CD4-positive, alpha-beta memory T cell (primary cell): ENCODE measurements at places on chromosomes 4 and X.

GRCh38 chr4:80007745-80008149 lies 65.3 kb downstream of the ANTXR2 start:
- H3K4me1 ChIP-seq, result peaks cover 69% of the 10 kb centered on the region
- no peaks in the 10 kb centered on the region for H3K27me3 ChIP-seq

DNA sequence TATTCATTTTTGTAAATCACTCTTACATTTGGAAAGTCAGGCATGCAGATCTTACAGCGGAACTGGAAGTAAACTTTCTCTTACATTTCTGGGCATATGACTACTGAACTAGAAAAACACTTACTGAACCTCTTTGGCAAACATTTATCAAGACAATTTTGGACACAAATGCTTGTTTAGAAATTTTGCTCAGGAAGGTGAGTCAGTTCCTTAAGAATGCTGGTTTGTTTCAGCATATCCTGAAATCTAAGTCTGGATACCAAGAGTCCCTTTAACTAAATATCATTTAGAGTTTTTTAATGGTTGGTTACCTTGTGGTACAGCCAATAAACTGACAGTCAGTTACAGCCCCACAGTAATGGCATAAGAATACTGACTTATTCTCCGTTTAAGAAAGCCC lies 15.0 kb downstream of the SHISA3 start:
- no peaks in the 10 kb centered on the region for H3K27me3 ChIP-seq
- no peak for DNase-seq
- no peaks in the 10 kb centered on the region for H3K4me1 ChIP-seq
- H3K4me3 ChIP-seq, result no peak overlapping the region

- no peaks in the 10 kb centered on the region for H3K27me3 ChIP-seq
- H3K36me3 ChIP-seq, result no peaks in the 10 kb centered on the region
- DNase-seq, result no peak
- H3K27ac ChIP-seq, result no peak overlapping the region
- no peak overlapping the region for H3K4me3 ChIP-seq
Measured at GRCh38 chr4:14701389-14701788, 300.9 kb upstream of the CPEB2 start.

DNA sequence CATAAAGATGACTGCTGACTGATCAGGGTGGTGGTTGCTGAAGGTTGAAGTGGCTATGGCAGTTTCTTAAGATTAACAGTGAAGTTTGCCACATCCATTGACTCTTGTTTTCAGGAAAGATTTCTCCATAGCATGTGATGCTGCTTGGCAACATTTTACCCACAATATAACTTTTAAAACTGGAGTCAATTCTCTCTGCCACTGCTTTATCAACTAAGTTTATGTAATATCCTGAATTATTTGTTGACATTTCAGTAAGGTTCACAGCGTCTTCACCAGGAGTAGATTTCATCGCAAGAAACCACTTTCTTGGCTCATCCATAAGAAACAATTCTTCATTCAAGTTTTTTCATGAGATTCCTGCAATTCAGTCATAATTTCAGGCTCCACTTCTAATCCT lies 166.5 kb upstream of the SPRY1 start:
- no peaks in the 10 kb centered on the region for H3K4me1 ChIP-seq
- H3K4me3 ChIP-seq, result no peak overlapping the region
- no peak overlapping the region for H3K27ac ChIP-seq
- no peak for DNase-seq
- H3K27me3 ChIP-seq, result no peaks in the 10 kb centered on the region
- no peaks in the 10 kb centered on the region for H3K36me3 ChIP-seq

- H3K4me3 ChIP-seq, result peak overlapping the region; percentile 30
- H3K4me1 ChIP-seq, result peaks cover 14% of the 10 kb centered on the region
- H3K36me3 ChIP-seq, result no peaks in the 10 kb centered on the region
- no peaks in the 10 kb centered on the region for H3K27me3 ChIP-seq
- DNase-seq, result peak; percentile 24
- H3K27ac ChIP-seq, result peak overlapping the region; percentile 47
Measured at GRCh38 chrX:41923978-41924683, 777 bp upstream of the CASK start.

DNA sequence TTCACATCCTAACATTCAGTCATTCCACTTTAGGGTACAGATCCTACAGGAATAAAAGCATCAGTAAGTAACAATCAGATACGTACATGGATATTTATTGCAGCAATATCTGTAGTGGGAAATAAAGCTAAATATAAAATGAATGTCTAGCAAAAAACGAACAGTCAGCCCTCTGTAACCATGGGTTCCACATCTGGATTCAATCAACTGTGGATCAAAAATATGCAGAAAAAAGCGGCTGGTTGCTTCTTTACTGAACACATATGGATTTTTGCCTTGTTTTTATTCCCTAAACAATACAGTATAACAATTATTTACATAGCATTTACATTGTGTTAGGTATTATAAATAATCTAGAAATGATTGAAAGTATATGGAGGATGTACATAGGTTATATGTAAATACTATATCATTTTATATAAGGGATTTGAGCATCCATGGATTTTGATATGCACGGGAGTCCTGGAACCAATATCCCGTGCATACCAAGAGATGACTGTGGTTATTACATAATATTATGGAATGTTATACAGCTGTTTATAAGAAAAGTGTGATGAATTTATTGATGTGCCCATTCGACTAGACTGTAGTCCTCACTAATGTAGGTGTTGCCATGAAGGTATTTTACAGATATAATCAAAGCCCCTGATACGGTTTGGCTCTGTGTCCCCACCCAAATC lies 132.8 kb downstream of the ARHGEF9 start:
- DNase-seq, result no peak
- no peaks in the 10 kb centered on the region for H3K36me3 ChIP-seq
- no peak overlapping the region for H3K27ac ChIP-seq
- no peaks in the 10 kb centered on the region for H3K27me3 ChIP-seq

DNA sequence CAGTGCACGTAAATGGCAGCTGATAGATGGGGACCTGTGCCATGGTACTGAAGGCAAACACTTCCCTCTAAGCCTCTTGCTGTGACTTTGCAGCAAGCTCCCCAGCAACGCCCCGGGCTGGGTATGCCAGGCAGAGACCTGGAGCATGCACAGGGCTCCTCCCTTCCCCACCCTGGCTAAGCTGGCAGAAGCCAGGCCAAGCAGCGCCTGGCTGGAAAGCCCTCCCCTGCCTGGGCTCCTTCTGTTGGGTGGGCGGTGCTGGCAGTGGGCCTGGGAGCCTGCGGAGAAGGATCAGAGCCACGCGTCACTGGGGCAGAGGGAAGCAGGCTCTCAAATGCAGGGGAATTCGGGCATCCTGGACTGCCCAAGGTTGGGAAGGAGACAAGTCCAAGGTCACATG lies 3.6 kb downstream of the ATP2B3 start:
- H3K4me3 ChIP-seq, result no peak overlapping the region
- no peaks in the 10 kb centered on the region for H3K27me3 ChIP-seq
- H3K27ac ChIP-seq, result no peak overlapping the region

DNA sequence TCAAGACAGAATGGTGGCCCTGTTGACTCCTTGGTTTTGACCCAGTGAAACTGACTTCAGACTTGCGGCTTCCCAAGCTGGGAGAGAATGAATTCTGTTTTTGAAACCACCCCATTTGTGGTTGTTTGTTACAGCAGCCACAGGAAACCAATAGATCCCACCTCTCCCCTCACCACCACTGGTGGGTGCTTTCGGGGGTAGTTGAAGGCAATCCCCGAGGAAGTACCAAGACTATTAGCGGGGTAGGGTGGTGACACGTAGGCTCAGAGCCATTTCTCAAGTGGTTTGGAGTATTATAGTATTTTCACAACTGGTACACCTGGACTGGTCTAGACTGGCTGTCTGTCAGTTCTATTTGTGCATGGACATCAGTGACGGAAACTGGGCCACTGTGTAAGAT lies 189.1 kb upstream of the RBPJ start:
- H3K27ac ChIP-seq, result peak overlapping the region; percentile 57
- H3K36me3 ChIP-seq, result no peaks in the 10 kb centered on the region
- peaks cover 32% of the 10 kb centered on the region for H3K4me1 ChIP-seq
- no peaks in the 10 kb centered on the region for H3K27me3 ChIP-seq
- H3K4me3 ChIP-seq, result no peak overlapping the region
- DNase-seq, result peak; percentile 47

GRCh38 chr4:140252141-140252741 lies 98.3 kb upstream of the MAML3 start:
- H3K36me3 ChIP-seq, result no peaks in the 10 kb centered on the region
- no peak overlapping the region for H3K27ac ChIP-seq
- H3K27me3 ChIP-seq, result peaks cover 5% of the 10 kb centered on the region

DNA sequence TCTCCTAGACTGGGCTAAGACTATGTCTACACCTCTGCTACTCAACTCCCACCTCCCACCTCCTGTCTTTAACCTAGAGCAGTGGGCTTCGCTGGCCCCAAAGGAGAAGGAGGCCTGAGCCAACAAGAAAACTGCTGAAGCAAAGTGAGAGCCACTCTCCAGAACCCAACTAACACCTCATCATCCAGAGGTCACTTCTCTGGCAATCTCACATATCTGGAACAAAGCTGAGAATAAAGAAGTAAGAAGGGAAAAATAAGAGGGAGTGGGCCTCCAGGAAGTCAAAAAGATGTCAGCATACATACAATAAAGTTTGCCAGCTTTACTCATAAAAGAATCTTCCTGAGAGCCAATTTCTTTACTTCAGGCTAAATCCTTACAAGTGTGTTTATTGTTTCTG lies 18.6 kb upstream of the FGF16 start:
- H3K27ac ChIP-seq, result no peak overlapping the region
- H3K36me3 ChIP-seq, result no peaks in the 10 kb centered on the region
- no peaks in the 10 kb centered on the region for H3K4me1 ChIP-seq
- H3K4me3 ChIP-seq, result no peak overlapping the region
- no peaks in the 10 kb centered on the region for H3K27me3 ChIP-seq

- peaks cover 6% of the 10 kb centered on the region for H3K4me1 ChIP-seq
- H3K27ac ChIP-seq, result no peak overlapping the region
- no peaks in the 10 kb centered on the region for H3K36me3 ChIP-seq
- no peak for DNase-seq
- H3K4me3 ChIP-seq, result no peak overlapping the region
Measured at GRCh38 chrX:24257011-24257410, 56.9 kb downstream of the SUPT20HL2 start.

GRCh38 chr4:184168406-184169019 lies 49.2 kb downstream of the ENPP6 start:
- no peak overlapping the region for H3K27ac ChIP-seq
- no peaks in the 10 kb centered on the region for H3K36me3 ChIP-seq
- no peak overlapping the region for H3K4me3 ChIP-seq
- no peaks in the 10 kb centered on the region for H3K4me1 ChIP-seq

GRCh38 chr4:86159216-86159615 lies 200.6 kb downstream of the MAPK10 start:
- no peaks in the 10 kb centered on the region for H3K4me1 ChIP-seq
- no peaks in the 10 kb centered on the region for H3K36me3 ChIP-seq
- no peak overlapping the region for H3K4me3 ChIP-seq
- no peaks in the 10 kb centered on the region for H3K27me3 ChIP-seq

DNA sequence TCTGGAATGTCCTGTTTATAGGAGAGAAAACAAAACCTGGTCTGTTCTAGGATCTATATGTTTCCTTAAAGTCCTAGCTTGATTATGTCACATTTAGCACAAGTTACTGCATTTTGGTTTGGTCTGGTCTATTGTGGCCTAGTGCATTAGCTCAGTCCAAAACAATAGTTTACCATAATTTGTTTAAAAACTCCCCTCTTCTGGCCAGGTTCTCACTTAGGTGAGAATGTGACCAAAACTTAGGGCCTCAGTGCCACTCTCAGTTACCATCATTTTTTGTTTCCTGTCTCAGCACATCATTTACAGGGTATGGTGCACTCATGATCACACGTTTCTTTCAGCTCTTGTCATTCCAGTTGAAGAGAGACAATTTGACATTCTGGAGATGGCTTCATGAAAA lies 378.5 kb downstream of the KLHL4 start:
- no peak overlapping the region for H3K27ac ChIP-seq
- H3K4me3 ChIP-seq, result no peak overlapping the region
- no peaks in the 10 kb centered on the region for H3K36me3 ChIP-seq
- no peak for DNase-seq
- H3K27me3 ChIP-seq, result no peaks in the 10 kb centered on the region
- H3K4me1 ChIP-seq, result no peaks in the 10 kb centered on the region

GRCh38 chr4:47729131-47729680 lies 108.7 kb downstream of the CORIN start:
- no peaks in the 10 kb centered on the region for H3K4me1 ChIP-seq
- H3K4me3 ChIP-seq, result no peak overlapping the region
- no peaks in the 10 kb centered on the region for H3K27me3 ChIP-seq
- DNase-seq, result no peak
- H3K36me3 ChIP-seq, result no peaks in the 10 kb centered on the region

DNA sequence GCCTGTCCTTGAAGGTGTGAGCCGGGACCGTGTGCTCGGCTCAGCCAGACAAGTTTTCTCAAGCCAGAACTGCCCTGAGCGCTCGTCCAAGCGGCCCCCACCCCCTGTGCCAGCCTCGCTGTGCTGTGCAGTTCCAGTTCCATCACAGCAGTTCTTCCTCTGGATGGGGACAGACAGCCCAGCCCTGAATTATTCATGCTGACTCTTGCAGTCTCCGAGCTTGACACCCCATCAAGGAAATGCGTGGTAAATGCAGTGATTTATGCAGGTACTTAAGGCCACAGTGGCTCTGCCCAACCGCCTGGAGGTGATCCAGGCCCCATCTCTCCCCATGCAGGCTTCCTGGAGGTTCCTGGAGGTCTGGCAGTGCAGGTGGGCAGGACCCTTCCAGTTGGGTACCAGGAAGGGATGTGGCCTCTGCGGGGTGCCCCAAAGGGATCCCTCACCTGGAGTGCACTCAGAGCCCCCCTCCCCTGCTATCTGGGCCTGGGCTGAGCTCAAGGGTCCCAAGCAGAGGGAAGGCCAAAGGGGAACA lies 44.8 kb upstream of the HMX1 start:
- peaks cover 6% of the 10 kb centered on the region for H3K4me1 ChIP-seq
- no peak overlapping the region for H3K27ac ChIP-seq
- H3K4me3 ChIP-seq, result no peak overlapping the region
- DNase-seq, result no peak

- peaks cover 55% of the 10 kb centered on the region for H3K36me3 ChIP-seq
- H3K4me1 ChIP-seq, result peaks cover 23% of the 10 kb centered on the region
- no peak overlapping the region for H3K4me3 ChIP-seq
- H3K27me3 ChIP-seq, result no peaks in the 10 kb centered on the region
- no peak for DNase-seq
Measured at GRCh38 chr4:39452153-39452859, 6.4 kb downstream of the RPL9 start.

DNA sequence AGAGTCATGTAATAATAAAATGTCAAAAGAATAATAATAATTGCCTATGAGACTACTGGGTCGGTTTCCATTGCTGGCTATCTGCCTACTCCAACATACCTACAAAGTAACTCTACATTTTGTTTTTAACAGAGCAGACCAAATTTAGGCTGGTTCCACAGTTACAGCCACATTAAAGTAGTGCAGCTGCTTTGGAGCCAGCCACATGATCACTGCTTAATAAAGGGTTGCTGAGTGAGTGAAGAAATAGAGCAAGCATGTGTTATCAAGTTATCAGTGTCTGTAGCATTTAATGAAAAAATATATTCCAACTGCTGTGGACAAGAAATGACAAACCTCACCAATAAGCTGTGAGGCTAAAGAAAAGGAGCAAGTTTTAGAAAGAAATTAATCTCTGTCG lies 782.3 kb downstream of the PCDH18 start:
- H3K27me3 ChIP-seq, result no peaks in the 10 kb centered on the region
- H3K4me1 ChIP-seq, result no peaks in the 10 kb centered on the region
- H3K27ac ChIP-seq, result no peak overlapping the region
- H3K36me3 ChIP-seq, result no peaks in the 10 kb centered on the region
